ENCODE measurements at places on chromosomes 3 and 15.

GRCh38 chr3:148083526-148084182 lies 614.0 kb upstream of the AGTR1 start:
- DNase-seq = no peak

DNA sequence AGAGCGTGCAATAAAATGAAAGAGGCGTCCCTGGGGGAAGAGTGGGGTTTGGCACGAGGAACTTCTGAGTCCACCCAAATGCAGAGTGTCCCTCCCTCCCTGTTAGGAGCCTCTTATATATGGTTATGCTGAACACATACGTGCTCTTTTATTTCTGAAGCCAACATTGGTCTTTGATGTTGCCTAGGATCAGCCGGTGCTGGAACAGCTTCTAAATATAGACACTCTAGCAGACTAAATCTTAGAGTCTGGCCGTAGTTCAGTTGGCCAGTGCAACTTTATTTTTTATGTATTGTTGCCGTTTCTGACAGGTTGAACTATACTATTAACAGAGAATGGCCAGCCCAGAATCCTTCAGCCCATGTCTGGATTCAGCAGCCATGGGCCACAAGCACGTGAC lies 128.7 kb downstream of the GHSR start:
- DNase-seq = no peak

DNA sequence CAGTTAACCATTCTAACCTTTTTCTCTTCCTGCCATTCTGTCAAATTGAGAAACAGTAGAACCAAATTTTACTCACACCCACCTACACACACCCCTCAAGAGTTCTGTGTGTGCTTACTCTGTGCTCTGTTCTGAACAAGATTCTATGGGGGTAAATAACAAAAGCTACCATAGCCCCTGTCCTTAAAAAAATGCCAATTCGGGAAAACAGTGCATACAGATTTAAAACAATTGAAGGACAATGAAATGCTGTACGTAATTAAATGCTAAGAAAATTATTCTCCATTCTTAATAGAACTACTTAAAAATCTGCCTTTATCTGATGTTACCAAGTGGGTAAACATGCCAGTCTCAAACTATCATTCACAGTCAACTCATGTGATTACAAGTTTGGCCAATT lies 1107.5 kb downstream of the TUSC7 start:
- DNase-seq = no peak

GRCh38 chr3:23183731-23184130 lies 19.4 kb upstream of the UBE2E2 start:
- no peak for DNase-seq

DNA sequence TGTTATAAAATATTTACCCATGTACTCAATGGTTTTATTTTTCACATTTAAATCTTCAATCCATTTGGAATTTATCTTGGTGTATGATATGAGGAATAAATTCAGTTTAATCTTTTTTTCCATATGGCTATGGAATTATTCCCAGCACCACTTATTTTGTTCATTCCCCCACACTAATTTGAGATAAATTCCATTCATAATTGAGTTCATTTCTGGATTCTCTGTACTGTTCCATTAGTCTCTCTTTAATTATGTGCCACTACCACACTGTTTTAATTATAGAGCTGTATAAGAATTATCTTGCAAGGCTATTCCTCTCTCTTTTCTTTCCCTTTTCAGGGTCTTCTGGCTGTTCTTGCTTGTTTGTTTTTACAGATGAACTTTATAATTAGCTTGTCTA lies 34.6 kb downstream of the PDE8A start:
- no peak for DNase-seq

DNA sequence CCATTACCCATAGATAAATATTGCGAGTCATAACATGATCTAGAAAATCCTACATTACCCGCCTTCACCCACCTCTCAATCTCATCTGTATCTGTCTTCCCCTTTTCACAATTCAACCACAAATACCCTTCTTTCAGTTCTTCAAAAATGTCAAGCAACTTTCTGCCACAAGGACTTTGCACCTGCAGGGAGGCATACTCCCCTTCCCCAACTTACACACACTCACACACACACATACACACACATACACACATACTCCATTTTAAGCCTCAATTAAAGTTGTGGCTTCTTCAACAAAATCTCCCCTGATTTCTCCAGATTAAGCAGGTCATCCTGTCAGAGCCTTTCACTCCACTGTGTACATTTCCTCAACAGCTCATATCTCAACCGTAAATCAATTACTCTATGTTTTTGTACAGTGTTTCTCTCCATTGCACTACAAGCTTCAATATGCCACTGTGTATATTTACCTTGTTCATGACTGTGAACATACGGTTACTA lies 33.1 kb upstream of the CCDC50 start:
- DNase-seq = no peak

GRCh38 chr3:60803216-60804173 lies 447.8 kb downstream of the FHIT start:
- DNase-seq = no peak

DNA sequence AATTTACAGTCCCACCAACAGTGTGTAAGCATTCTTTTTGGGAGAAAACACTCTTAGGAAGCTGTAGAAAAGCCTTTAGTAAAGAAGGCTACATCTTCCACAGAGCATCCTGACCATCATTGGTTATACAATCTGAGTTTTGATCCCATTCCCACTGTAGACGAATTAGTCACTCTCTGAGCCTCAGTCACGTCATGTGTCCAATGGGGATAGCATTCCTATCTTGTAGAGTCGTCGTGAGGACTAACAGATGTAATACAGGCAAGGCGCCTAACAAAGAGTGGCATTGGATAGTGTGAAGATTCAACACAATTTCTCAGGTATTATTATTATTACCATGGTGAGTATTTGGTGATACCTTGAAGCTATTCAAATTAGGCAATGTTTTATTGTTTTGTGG lies 44.0 kb upstream of the ALDH1A3 start:
- DNase-seq = no peak

DNA sequence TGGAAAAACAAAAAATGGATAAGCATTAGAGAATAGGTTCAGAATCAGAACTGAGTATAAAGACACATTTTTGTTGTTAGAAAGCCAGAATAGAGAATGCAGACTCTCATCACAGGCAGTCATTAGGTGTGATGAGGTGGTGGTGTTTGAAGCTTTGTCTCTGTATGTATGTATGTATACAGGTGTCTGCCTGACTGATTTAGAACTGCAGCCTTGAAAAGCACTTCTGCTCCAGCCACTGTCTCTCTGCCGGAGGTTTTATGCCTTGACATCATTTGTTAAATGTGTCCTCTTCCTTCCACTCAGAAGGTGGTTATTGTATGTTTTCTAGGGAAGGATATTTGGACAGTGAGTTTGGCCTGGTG lies 80.7 kb upstream of the ZBED2 start:
- no peak for DNase-seq

- DNase-seq = no peak
These were observed 1.5 kb upstream of the TTC14 start for GRCh38 chr3:180600473-180600872.

DNA sequence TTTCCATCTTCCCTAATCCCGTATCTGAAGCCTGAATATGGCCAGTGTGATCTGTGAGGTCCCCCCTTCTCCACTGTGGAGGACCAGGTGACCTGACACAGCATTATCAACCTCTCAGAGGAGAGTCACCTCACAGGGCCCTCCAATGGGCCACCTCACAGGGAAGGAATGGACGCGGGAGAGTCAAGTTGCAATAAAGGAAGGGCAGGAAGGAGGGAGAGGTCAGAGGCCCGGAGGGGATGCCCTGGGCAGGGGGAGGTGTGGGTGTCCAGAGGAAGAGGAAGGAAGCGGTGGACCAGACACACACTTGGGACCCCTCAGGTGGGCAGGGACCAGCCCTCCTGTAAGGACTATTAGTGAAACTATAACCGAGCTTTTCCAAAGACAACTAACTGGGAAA lies 14.6 kb upstream of the LRRC15 start:
- no peak for DNase-seq

GRCh38 chr3:101994386-101994785 lies 145.1 kb downstream of the NFKBIZ start:
- no peak for DNase-seq

- no peak for DNase-seq
These were observed 531.3 kb upstream of the UBE2E2 start for GRCh38 chr3:22671848-22672247.

GRCh38 chr3:53161820-53162671 lies 1.0 kb downstream of the PRKCD start:
- DNase-seq = no peak

DNA sequence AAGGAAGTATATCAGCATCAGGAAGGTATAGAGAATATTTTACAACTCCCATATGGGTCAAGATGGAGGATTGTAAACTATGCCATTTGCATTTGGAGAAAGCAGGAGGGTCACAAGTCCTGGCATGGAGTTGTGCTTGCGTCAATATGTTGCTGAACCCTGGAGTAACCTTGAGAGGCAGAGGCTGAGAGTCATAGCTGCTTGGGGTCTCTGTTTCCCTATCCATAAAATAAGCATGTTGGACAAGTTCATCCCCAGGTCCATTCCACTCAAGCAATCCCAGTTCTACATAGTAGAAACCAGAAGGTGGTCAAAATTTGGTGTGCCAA lies 273.6 kb downstream of the MECOM start:
- no peak for DNase-seq

- DNase-seq = no peak
These were observed 21.5 kb downstream of the FAM43A start for GRCh38 chr3:194707147-194707540.

DNA sequence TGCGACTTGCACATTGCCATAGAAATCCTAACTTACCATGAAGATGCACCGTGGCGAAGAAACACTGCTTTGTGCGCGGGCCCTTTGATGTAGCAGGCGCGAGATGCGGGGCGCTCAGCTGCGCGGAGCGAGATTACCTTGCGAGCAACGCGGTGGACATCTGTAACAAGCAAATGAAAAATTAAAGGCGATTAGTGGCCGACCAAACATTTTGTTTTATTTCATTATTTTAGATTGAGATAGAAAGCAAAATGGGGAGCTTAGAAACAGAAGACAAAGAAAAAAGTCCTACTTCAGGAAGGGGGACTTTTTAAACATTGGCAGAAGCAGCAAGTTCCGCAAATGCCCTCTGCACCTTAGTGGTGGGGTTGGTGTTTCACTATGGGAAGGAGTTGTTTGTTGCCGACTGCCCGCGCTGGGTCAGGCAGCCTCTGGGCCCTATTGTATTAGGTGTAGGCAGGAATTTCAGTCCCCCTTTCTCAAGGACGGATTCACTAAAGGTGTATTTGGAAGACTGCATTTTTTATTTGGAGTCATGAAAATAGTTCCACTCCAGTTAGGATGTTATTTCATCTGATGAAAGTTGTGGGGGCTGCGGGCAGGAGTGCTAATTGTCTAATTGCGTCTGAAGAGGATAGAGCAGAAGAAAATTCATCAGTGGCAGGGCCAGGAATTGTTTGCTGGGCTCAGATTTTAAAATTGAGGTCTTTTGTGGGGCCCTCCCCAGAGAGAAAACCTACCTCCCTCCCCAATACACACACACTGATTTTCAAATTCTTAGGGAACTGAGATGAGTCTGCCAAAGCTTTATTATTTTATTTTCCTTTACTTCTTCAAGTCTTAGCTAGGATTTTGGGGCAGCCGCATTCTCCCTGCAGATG lies 17.4 kb downstream of the ZIC4 start:
- DNase-seq = no peak

DNA sequence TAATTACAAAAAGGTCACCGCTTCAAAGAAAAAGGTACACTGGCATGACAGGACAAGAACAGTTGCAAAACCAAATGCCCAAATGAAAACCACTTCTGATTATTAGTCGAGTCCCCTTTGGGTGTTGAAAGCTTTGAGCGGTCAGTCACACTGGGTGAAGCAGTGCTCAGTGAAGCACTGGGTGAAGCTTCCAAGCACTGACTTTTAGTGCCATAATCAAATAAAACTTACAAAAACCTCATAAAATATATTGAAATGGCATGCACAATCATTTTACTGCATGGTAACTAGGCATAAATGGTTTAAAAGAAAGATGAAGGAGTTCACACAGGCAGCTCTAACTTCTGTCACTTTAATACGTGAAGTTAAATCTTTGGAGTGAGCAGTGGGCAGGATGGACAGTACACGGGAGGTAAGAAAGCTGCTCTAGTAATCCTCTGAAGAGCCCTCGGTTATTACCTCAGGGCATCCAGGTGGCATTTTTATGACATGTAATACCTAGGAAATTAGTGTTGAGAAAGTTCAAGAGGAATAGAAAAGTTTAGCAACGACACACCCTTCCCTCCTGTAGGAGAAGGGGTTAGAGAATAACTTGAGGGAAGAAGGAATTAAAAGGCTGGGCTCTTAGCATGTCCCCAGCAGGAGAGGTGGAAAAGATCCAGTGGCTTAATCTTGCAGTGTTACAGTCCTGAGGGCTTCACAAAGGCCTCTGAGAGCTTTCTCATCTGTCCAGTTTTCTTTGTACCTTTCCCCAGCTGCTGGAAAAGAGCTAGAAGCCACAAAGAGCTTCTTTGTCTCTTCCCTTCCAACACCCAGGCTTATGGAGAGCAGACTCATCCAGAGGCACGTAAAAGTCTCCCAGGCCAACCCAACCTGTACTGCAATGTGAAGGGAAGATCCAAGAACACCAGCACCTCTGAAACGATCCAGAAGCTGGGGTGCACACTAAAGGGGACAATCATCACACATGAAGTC lies 64.9 kb upstream of the MYO5C start:
- DNase-seq = no peak

- DNase-seq = no peak
These were observed 180.8 kb downstream of the KCNAB1 start for GRCh38 chr3:156300929-156301840.

- DNase-seq = no peak
These were observed 194.9 kb upstream of the EPHA6 start for GRCh38 chr3:96619475-96619874.

- no peak for DNase-seq
These were observed 228.5 kb downstream of the NTRK3 start for GRCh38 chr15:88028024-88028423.

DNA sequence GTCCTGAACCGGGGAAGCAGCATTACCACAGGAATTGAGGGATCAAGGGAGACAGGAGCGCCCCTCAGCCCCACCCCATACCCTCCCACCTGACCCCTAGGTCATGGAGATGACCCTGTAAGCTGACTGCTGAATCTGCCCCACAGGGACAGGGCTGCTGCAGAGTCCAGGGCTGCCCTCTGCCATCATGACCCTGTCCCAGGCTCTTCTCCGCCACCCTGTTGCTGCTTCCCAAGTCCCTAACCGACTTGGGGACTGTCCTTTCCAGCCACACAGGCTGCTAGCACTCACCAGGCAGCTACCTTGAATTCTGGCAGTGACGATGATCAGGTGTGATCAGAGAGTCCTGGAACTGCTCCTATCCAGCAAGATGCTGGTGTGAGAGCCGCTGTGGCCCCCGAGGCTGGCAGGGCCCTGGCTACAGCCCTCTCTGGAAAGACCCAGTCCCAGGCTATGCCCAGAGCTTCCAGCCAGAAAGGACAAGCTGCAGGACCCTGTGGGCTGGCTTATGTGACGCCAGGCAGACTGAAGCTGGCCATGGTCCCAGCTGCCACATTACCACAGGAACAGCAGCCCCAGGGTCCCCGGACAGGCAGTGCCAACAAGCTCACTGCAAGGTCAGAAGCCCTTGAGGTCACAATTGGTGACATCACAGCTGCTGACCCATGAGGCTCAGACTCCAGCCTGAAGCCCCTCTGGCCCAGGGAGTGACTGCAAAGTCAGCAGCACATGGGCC lies at the start of gene C3orf22:
Gene C3orf22, minus strand, starts transcription at position 597 of the 736 bp plus-strand sequence. CDS start 5,542 bp downstream, outside the sequence.
- DNase-seq = no peak
